ENCODE measurements at places on chromosomes 13 and 19.

GRCh38 chr19:1280636-1281568 lies 4.8 kb upstream of the EFNA2 start:
- no peak for DNase-seq

GRCh38 chr13:24931450-24932251 lies 164.3 kb upstream of the PABPC3 start:
- DNase-seq = peak; percentile 83

GRCh38 chr13:79716191-79716590 lies 235.2 kb downstream of the NDFIP2 start:
- DNase-seq = no peak

GRCh38 chr19:16509141-16510061 lies 13.2 kb downstream of the C19orf44 start:
- no peak for DNase-seq

DNA sequence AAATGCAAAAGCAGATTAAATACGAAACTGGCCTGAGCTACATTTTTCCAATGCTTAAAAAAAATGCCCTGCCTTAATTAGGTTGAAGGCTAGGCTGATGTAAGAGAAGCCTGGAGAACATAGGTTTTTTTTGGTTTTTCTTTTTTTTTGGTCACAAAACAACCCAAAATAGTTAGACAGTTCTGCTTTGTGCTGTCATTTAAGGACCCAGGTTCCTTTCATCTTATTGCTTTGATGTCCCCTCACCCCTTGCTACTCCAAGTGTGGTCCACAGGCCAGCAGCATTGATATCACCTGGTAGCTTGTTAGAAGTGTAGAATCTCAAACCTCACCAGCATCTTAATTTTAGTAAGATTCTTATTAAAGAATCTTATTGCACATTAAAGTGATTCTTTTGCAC lies 14.4 kb downstream of the TDRD3 start:
- no peak for DNase-seq

DNA sequence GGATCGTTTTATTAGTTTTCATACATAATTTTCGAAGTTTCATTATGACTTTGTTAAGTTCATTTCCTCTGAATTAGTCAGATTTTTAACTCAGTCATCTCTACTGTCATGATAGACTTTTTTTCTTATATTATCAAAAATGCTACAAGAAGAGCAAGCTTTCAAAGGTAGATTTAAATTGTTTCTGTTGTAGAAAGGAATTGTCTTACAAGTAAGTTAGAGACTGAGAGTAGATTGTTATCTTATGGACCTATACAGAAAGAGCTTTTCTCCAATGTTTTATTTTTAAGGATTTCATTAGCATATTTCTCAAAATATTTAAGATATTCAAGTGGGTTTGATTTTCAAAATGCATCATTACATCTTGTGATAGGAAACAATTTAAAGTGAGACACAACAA lies 2.7 kb downstream of the MAB21L1 start:
- no peak for DNase-seq

- DNase-seq = peak; percentile 26
These were observed 1109.1 kb upstream of the MIR17HG start for GRCh38 chr13:90238413-90238812.

GRCh38 chr13:29674532-29674931 lies 79.0 kb upstream of the SLC7A1 start:
- DNase-seq = no peak

DNA sequence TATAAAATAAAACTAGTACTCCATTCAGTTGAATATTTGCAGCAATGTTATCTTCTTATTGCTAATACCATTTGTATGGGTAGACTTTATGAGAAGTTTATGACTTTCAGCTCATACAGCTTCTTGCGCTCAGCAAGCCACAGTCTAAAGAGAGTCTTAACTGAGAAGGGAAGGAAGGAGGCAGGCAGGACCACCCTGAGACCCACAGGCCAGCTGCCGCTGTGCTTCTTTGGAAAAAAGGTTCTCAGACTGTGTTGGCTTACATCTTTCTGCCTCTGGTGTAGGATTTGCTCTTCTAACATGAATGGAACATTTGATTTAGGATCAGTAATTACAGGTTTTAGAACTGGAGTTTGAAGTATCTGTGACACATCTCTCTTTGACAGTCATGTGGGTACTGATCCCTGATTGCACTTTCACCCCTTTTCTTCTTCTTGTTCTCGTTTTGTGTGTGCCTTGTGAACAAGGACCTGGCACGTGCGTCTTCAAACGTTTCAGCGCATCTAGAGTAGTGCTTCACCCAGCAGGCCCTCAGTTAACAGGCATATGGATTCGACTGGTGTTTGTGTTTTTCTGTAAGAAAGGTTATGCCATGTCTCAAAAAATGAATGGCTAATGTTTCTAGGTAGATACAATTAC lies 7.1 kb upstream of the GPR18 start:
- no peak for DNase-seq

DNA sequence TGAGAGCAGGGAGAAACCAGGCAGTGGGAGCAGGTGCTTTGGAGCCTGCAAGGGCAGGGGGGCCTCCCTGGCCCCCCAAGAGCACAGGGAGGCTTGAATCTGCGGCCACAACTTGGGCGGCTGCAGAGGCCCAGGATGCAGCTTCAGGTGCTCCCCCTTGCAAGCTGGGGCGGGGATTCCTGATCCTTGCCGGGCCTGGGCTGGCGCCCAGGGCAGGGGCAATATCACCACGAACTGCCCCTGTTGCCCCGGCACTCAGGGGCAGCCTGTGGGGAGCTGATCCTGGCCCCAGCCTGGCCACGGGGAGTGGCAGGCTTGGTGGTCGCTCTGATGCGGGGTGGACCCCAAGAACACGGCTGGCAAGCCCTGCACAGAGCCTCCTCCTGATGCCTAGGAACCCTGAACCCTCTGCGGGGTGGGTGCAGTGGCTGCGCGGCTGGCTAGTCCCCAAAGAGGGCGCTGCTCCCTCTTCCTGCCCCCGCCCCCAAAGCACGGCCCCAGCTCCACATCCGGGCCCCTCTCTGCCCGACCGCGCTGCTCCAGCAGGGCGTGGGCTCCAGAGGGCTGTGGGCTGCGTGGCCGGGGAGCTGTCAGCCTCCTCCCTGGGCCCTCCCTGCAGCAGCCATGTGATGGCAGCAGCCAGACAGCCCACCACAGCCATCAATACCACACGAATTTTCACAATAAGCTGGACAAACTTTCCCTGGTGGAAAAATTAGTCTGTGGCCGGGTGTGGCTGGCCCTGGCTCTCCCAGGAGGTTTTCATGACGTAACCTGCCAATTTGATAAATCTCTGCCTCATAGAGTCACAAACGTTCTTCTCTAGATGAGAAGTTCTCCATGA lies 21.0 kb downstream of the TNFSF9 start:
- peak; percentile 92 for DNase-seq

- no peak for DNase-seq
These were observed 328.0 kb upstream of the ZNF507 start for GRCh38 chr19:32017176-32017953.

GRCh38 chr13:95136638-95137037 lies 164.6 kb downstream of the ABCC4 start:
- DNase-seq = no peak

GRCh38 chr13:102847272-102848234 lies 1.7 kb downstream of the ERCC5 start:
- peak; percentile 59 for DNase-seq

GRCh38 chr13:29722415-29722814 lies 126.9 kb upstream of the SLC7A1 start:
- no peak for DNase-seq

GRCh38 chr19:7874897-7875273 lies 695 bp upstream of the PRR36 start:
- DNase-seq = peak; percentile 62

DNA sequence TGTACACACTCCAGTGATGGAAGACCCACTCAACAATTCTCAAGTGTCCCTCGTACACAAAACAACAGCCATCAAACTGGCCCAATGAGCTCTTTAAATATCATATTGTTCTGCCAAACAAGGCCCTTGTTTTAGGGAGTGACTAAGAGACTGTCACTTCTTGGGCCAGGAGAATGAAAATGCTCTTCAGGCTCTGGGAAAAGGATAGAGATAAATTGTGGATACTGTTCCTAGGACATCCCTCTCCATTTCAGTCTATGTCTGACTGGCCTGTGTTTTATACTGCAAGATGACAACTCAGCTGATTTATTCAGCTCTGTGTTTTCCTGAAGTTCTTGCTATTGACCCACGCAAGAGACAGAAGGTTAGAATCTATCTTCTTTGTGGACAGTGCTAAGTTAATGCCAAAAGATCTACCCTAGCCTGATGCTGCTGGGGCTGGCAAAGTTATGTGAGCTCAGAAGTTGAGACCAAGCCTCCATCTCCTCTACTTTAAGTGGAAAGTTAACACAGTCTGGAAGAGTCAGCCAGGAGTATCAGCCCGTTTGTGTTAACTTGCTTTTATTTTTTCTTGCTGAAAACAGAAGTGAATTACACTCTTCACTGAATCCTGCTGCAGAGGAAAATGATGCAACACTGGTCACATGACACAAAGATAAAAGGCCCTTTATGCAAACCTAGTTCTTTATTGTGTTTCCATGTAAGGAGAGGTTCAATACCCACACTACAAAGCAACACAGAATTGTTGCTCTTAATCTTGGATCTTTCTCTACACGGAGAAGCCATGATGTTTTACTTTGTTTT lies 14.6 kb downstream of the FRY start:
- DNase-seq = peak; percentile 31

GRCh38 chr19:16369664-16370576 lies 45.3 kb downstream of the KLF2 start:
- no peak for DNase-seq

DNA sequence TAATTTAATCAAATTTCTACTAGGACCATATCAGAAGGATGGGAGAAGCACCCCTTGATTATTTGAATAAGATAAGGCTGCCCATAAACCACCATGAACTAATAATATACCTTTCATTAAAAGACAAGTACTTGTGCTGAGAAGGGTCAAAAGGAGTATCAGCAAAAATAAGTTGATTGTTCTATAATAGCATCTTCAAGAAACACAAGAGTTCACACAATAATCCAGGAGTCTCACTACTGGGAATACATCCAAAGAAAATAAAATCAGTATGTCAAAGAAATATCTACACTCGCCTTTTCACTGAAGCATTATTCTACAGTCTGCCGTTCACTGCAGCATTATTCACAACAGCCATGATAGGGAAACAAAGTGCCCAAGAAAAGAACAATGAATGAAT lies 1310.1 kb upstream of the PCDH9 start:
- DNase-seq = no peak

DNA sequence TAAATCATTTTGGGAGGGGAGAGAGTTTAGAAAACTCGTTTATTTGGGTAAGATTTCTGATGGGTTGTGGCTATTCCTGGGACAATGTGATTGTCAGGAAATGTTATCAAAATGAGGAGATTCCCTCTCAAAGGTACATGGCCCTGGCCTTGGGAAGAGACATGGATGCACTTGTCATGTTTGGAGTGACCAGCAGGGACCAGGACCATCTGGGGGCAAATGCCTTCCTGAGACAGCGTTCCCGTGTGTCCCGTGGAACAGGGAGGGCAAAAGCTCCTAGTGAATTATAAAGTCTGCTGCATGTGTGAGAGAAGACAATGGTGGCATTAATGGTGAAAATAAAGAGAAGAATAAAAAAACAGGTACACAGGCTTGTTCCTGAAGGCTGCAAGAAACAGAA lies 317.3 kb downstream of the ZNF536 start:
- peak; percentile 37 for DNase-seq

- peak; percentile 37 for DNase-seq
These were observed 690 bp downstream of the KMT2B start for GRCh38 chr19:35718345-35719041.

DNA sequence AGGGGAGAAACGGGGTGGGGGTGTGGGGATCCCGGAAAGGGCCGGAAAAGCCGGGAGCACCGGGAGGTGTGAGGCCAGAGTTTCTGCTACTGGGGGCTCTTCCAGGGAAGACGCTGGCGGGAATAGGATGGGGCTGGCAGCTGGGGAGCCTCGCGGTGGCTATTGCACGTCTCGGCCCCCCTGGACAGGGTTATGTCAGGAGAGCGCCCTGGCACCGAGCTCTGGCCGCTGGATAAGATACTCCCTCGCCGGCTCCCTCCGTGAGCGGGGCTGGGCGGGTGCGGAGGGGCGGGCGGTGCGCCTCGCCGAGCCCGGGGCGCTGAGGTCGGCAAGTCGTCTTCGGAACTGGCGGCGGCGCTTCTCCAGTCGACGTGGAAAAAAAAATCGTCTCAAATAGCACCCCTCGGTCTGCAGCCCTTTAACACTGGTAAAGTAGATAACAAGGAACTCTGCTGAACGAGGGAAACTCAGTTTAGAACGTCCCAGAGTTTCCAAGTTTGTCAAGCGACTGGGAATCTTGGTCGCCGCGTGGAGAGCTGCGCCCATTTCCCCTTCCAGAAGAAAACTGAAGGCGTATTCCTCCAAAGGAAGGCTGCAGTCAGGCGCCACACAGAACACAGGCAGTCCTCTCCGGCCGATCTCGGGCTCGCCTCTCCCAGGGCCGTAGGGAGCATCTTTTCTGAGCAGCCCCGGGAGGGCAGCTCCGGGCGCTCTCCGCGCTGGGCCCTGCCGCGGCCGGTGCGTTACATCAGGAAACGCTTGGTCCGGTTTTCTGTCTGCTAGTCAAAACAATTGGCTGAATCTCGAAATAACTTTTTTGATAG lies 115.1 kb downstream of the KCNRG start:
- peak; percentile 73 for DNase-seq

DNA sequence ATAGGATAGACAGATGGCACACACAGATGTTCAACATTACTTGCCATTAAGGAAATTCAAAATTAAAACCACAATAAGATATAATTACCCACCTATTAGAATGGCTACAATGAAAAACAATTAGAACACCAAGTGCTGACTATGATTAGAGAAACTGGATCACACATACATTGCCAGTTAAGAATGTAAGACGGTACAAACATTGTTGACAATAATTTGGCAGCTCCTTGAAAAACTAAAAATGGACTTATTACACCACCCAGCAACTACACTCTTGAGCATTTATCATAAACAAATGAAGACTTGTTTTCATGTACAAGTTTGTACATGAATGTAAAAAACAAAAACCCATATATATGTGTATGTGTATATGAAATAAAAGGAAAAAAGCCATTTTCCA lies 13.7 kb downstream of the ZNF461 start:
- DNase-seq = no peak

GRCh38 chr13:58542530-58542929 lies 911.0 kb downstream of the PCDH17 start:
- no peak for DNase-seq

DNA sequence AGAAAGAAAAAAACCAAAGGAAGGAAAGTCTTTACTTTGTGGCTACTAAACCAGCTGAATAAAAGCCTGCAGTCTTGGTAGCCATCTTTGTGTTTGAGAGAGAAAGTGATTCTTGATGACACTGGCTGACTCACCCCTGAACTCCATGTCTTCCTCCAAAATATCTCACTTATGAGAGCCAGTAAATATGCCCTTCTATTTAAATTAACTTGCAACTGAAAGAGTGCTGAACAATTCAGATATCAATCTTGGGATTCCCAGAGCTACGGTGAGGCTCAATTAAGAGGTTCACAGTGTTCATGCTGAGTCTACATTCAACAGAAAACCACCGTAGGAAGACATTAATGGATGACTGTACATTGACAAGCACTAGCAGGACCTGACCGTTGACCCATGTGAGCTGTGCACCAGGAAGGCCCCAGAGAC lies 57.9 kb downstream of the KCTD12 start:
- DNase-seq = no peak

GRCh38 chr13:33794576-33794975 lies 23.4 kb upstream of the RFC3 start:
- no peak for DNase-seq

- no peak for DNase-seq
These were observed 48.1 kb upstream of the SERPINE3 start for GRCh38 chr13:51291341-51291740.

All from GM23338 (cell line).